ENCODE measurements at places on chromosomes 3 and 15.

GRCh38 chr3:95460274-95460673, 1354.1 kb upstream of the EPHA6 start:
- no peak for ATAC-seq

DNA sequence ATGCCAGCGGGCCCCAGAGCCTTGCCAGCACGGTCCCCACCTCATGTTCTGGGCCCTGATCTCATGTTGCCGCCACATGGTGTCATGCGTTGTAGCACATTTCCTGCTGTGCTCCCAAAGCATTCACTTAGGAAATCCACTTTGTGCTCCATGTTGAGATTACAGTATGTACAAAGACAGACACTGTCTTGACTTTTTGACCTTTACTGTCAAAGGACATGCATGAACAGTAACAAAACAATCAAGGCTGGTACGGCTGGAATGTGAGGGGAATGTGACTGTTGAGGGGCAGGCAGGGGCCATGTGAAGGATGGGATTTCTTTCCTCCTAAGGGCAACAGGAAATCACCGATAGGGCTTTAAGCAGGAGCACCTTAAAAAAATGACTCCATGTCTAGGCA, 53.3 kb upstream of the RPL32 start:
- ATAC-seq = no peak

- ATAC-seq = peak; percentile 61
These were observed 1.3 kb downstream of the TNK2 start for GRCh38 chr3:195906865-195907683.

- no peak for ATAC-seq
These were observed 54.5 kb upstream of the LRIG1 start for GRCh38 chr3:66555214-66555844.

GRCh38 chr3:104711406-104711805, 655.3 kb upstream of the ALCAM start:
- no peak for ATAC-seq

DNA sequence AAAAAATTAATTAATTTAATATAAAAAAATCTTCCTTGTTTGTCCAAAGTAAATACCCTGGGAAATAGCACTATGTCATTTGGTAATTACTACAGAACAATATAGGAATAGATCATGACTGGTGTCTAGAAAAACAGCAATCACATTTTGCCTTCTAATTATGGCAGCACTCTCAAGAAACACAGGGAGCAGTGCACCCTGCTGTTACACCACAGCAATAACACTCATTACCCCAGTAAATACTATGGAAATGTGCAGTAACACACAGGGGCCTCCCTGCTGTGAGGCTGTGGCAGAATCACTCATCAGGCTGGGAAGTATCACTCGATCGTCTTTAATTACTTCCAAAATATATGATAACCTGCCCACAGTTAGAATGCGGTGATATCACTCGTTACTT, 646.0 kb downstream of the TUSC7 start:
- no peak for ATAC-seq

All from activated T-helper 17 cell treated with anti-CD3 and anti-CD28 coated beads, Interleukin-2, amount 50 U/mL, for 72 hours (primary cell).